ENCODE measurements at places on chromosomes 7 and 10.

- H3K4me1 ChIP-seq: no peaks in the 10 kb centered on the region
- no peak overlapping the region for H3K4me3 ChIP-seq
- no peak overlapping the region for H3K27ac ChIP-seq
- H3K36me3 ChIP-seq: no peaks in the 10 kb centered on the region
- no peaks in the 10 kb centered on the region for H3K27me3 ChIP-seq
- no peak for DNase-seq
Observed at GRCh38 chr10:124343351-124344265, 75.1 kb downstream of the OAT start.

DNA sequence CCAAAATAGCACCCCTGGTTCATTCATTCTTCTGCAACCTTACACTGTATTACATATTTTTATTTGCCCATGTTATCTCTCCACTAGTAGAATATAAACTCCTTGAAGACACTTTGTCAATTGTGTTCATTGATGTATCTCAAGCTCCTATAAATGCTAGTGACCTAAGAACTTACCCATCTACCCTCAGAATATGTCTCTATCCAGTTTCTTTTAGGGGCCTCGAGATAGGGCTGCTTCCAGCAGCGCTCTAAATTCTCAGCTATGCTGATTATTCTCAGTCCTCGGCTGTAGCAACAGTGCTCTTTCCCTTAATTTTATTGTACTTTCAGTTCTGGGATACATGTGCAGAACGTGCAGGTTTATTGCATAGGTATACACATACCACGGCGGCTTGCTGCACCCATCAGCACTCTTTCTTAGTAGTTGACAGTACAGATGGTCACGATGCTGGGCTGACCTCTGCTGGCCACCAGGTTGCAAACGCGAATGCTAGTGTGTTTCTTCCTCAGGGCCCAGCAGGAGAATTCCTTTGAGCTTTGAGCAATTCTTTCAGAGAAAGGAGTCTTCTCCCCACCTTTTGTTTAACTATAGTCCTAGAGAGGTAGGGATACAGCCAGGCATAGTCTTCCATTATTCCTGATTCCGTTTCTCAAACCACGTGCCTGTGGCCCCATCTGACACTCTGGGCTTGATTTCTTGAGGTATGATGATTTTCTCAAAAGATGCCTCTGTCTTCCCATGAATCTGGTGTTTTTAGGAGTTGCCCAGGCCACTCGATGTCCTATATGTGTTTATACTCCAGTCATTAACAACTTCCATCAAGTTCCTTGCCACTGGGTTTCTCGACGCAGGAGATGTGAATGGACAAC lies 49.1 kb upstream of the CDC14C start:
- H3K4me3 ChIP-seq: no peak overlapping the region
- H3K27me3 ChIP-seq: no peaks in the 10 kb centered on the region
- H3K36me3 ChIP-seq: no peaks in the 10 kb centered on the region
- H3K4me1 ChIP-seq: no peaks in the 10 kb centered on the region

DNA sequence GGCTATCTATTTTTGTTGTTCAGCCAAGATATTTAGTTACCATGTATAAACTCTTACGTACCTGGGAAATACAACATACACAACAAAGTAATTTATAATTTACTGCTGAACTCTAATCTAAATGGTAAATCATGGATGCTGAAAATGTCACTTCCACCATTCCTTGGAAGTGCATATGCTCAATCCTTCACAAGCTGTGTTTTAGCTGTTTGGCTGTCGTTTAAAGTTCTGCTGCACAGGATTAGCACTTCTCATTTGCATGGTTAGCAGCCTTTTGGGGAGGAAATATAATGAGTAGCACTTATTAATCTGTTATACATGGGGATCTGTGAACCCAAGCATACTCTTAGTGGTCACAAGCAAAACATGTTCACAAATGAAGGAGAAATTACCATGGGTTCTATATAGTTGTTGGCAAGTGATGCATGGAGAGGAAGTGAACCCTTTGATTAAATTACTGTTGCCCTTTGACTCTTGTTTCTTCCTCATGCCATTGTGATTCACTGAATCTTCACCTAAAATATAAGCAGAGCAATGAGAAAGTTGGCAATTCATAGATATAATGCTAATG lies 18.5 kb downstream of the PIK3CG start:
- H3K27ac ChIP-seq: no peak overlapping the region
- no peak overlapping the region for H3K4me3 ChIP-seq
- peaks cover 3% of the 10 kb centered on the region for H3K27me3 ChIP-seq
- no peak for DNase-seq

GRCh38 chr7:42244828-42245227 lies 7.8 kb upstream of the GLI3 start:
- no peaks in the 10 kb centered on the region for H3K36me3 ChIP-seq
- H3K27me3 ChIP-seq: no peaks in the 10 kb centered on the region
- no peaks in the 10 kb centered on the region for H3K4me1 ChIP-seq
- no peak overlapping the region for H3K27ac ChIP-seq
- no peak overlapping the region for H3K4me3 ChIP-seq
- no peak for DNase-seq

- H3K4me1 ChIP-seq: peaks cover 18% of the 10 kb centered on the region
- no peak overlapping the region for H3K27ac ChIP-seq
- H3K4me3 ChIP-seq: no peak overlapping the region
- no peaks in the 10 kb centered on the region for H3K27me3 ChIP-seq
- H3K36me3 ChIP-seq: no peaks in the 10 kb centered on the region
Observed at GRCh38 chr10:32333849-32334248, 13.1 kb downstream of the EPC1 start.

DNA sequence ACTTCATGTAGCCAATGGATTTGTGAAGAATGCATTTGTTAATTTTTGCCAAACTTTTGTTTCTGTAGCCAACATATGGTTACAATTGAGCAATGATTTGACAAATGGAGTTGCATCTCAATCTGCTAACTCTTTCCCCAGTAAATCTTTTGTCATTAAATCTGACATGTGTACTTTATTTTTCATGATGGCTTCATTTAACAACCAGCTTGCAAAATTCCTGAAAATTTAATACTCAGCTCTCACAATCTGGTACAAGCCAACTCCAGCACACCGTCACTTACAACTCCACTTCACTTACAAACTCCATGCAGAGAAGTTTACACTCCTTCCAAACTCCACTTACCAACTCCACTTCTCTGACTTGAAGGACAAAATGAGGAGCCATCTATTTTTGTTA lies 26.5 kb upstream of the HIBADH start:
- H3K4me1 ChIP-seq: no peaks in the 10 kb centered on the region
- DNase-seq: no peak
- no peak overlapping the region for H3K27ac ChIP-seq
- no peaks in the 10 kb centered on the region for H3K27me3 ChIP-seq
- H3K36me3 ChIP-seq: no peaks in the 10 kb centered on the region

All from prostate gland (tissue), 2 donors.